ENCODE measurements at places on chromosomes 4 and X. TPM values are rescaled to one million over a fixed set of nuclear protein-coding genes. Genes with fewer than 3 reads are reported as not detected.

MAB21L2 gene
- 0.69 TPM for total RNA-seq

SUPT20HL2 gene
- total RNA-seq = not detected

MAPK10 gene
- total RNA-seq = 12.4 TPM

GRCh38 chr4:101102114-101102742 lies 245.1 kb downstream of the PPP3CA start:
- no peak overlapping the region for H3K4me3 ChIP-seq
- H3K36me3 ChIP-seq = no peaks in the 10 kb centered on the region
- peak; percentile 74 for DNase-seq
- H3K27ac ChIP-seq = no peak overlapping the region
- H3K4me1 ChIP-seq = peaks cover 2% of the 10 kb centered on the region

GRCh38 chr4:70392057-70392776 lies 5.5 kb upstream of the OPRPN start:
- no peak overlapping the region for H3K4me3 ChIP-seq
- H3K27ac ChIP-seq = no peak overlapping the region
- H3K27me3 ChIP-seq = no peaks in the 10 kb centered on the region
- H3K36me3 ChIP-seq = no peaks in the 10 kb centered on the region
- DNase-seq = no peak
- no peaks in the 10 kb centered on the region for H3K4me1 ChIP-seq

GRCh38 chr4:1852904-1853623 lies 2.9 kb downstream of the LETM1 start:
- DNase-seq = no peak
- H3K4me1 ChIP-seq = no peaks in the 10 kb centered on the region
- H3K4me3 ChIP-seq = no peak overlapping the region
- H3K36me3 ChIP-seq = no peaks in the 10 kb centered on the region
- no peak overlapping the region for H3K27ac ChIP-seq
- no peaks in the 10 kb centered on the region for H3K27me3 ChIP-seq

DNA sequence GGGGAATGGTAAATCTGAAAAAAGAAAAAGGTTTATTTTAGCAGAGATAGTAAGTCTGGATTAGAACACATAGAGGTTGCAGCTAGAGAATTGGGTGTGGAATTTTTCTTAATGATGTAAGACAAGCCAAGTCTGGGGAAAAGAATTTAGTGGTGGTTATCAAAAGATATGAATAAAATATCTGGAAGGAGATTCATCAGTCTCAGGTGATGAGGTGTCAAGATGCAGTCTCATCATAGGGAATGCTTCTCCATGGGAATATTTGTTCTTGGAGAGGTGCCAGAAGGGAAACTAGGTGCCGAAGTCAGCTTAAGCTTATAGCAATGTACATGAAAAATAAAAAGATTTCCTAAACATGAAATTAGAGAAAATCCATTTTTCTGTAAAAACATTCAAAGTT lies 504.1 kb upstream of the NR3C2 start:
- no peaks in the 10 kb centered on the region for H3K36me3 ChIP-seq
- no peak overlapping the region for H3K4me3 ChIP-seq
- H3K4me1 ChIP-seq = no peaks in the 10 kb centered on the region
- no peak for DNase-seq

- H3K4me1 ChIP-seq = no peaks in the 10 kb centered on the region
- no peaks in the 10 kb centered on the region for H3K36me3 ChIP-seq
- DNase-seq = no peak
- no peaks in the 10 kb centered on the region for H3K27me3 ChIP-seq
These were observed 42.9 kb downstream of the DCTD start for GRCh38 chr4:182874304-182874751.

- H3K4me3 ChIP-seq = no peak overlapping the region
- no peaks in the 10 kb centered on the region for H3K36me3 ChIP-seq
- DNase-seq = no peak
- H3K27me3 ChIP-seq = no peaks in the 10 kb centered on the region
- no peaks in the 10 kb centered on the region for H3K4me1 ChIP-seq
- no peak overlapping the region for H3K27ac ChIP-seq
These were observed 144.6 kb upstream of the NOCT start for GRCh38 chr4:138870737-138871554.
